ENCODE measurements at places on chromosomes 7 and 10. TPM values are rescaled to one million over a fixed set of nuclear protein-coding genes. Genes with fewer than 3 reads are reported as not detected.

- DNase-seq, result no peak
These were observed 91.6 kb downstream of the HECW1 start for GRCh38 chr7:43204081-43204480.

- DNase-seq, result no peak
These were observed 17.3 kb upstream of the SEMA3C start for GRCh38 chr7:80935991-80936780.

GRCh38 chr10:10605551-10606081, 412.1 kb upstream of the CELF2 start:
- DNase-seq, result peak; percentile 36

GRCh38 chr10:1454428-1454827, 282.9 kb downstream of the ADARB2 start:
- no peak for DNase-seq

DNA sequence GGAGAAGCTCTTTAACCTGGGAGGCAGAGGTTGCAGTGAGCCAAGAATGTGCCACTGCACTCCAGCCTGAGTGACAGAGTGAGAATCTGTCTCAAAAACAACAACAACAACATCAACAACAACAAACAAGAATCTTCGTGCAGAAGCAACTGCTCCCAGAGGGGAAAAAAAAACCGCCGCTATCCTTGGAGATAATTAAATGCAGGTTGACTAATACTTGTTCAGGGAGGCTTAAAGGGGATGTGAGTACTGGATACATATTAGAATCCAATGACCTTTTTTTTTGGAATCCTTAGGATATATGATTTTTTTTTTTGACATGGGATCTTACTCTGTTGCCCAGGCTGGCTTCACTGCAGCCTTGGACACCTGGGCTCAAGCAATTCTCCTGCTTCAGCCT, 89.6 kb upstream of the FAM171A1 start:
- DNase-seq, result no peak

DNA sequence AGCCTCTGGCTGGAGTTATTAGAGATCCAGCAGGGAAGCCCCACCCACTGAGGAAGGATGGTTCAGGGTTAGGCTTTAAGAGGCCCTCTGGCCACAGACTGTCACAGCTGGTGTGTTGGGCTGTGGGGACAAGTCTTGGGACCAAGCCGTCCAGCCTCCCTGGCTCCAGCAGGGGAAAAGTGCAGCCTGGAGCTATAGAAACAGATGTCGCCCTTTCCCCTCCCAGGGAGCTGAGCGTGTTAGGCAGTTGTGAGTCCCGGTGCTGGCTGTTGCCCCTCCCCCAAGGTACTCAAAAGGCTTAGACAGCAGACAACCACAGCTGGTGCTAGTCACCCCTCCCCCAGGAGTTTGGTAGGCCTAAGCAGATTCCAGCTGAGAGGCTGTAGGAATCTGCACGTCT, 143.4 kb downstream of the TMEM168 start:
- DNase-seq, result no peak

DNA sequence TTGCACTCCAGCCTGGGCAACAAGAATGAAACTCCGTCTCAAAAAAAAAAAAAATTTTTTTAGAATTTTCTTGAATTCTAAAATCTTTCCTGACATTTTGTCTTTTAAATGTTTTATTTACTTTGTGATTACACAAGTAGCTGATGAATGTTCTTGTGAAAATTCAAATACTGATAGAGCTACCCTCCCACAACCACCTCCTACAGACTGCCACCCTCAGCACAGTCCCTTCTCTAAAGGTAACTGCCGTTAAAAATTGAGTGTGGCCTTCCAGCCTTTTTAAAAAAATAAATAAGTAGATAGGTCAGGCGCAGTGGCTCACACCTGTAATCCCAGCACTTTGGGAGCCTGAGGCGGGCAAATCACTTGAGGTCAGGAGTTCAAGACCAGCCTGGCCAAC, 15.1 kb downstream of the ENO4 start:
- DNase-seq, result no peak

DNA sequence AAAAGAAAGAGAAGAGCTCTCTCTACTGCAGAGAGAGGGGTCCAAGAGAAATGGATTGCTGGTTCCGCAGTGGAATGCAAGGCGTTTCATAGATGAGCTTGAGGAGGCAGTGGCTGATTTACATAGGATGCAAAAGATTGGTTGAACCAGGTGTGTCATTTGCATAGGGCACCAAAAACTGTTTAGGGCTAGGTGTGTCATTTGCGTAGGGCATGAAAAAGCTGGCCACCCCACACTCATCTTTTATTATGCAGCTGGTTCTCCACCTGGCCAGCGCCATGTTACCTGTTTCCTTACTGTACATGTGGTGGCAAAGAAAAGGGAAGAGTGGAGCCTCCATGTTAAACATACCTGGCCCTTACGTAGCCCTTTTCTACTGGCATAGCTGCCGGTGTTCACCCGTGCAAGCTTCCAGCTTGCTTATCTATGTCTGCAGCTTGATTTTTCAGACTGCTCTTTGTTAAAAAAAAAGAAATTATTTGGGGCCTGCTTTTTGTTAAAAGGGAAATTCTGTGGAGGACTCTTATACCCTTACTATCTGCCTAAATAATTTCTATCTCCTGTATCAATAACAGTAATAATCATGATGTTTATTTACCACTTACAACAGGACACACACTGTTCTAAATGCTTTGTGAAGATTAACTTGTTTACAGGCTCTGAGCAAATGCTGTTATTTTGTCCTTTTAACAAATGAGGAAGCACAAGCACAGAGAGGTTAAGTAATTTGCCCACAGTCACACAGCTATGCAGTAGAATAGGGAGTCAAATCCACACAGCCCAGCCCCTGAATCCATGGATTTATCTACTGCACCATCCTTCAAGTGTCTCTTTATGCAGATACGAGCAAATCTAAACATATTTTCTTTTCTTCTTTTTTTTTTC, 33.3 kb downstream of the CASP7 start:
- DNase-seq, result no peak

DNA sequence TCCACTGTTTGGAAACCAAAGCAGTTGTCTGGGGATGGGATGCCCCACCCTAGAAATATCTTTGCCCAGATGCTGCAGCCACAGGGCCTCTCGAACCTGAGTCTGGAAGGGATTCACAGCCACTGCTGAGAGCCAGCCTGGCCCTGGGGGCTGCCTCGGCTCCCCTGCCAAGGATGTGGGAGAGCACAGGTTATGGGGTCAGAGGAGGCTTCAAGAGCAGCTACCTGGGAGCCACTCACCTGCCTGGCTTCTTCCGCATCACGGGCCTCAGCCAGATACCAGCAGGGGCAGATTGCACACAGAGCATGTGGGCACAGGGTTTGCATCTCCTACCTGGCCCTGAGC, 5.4 kb upstream of the PWWP2B start:
- DNase-seq, result no peak

DNA sequence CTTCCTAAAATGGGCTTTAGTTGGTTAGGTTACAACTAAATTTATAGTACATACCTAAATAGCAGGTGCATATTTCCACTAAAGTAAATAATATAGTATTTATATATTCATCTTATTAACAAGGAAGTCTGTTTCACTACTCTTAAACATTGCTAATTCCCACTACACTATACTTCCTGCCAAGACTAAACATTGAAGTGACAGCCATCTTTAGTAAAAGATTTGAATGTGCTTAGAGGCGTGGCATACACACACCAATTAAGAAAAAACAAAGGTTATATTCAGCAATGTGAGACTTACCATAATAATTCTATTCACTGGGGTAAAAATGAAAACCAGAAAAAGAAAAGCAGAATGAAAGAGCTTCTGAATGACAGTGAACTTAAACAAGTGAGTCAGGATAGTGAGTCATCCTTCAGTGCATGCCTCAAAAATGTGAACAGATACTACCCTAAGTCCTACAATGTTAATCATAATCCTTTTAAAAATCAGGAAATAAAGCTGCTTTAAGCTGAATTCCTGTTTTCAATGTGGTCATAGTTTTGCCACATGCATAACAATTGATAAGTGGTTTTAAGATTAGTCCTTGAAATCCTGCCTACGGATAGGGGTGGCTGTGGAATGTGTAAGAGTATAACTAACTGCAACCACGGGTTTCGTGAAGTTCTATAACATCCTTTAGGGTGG, 59.4 kb downstream of the USP6NL start:
- peak; percentile 96 for DNase-seq

- DNase-seq, result no peak
These were observed 120.3 kb upstream of the ADAM12 start for GRCh38 chr10:126508535-126509040.

DNA sequence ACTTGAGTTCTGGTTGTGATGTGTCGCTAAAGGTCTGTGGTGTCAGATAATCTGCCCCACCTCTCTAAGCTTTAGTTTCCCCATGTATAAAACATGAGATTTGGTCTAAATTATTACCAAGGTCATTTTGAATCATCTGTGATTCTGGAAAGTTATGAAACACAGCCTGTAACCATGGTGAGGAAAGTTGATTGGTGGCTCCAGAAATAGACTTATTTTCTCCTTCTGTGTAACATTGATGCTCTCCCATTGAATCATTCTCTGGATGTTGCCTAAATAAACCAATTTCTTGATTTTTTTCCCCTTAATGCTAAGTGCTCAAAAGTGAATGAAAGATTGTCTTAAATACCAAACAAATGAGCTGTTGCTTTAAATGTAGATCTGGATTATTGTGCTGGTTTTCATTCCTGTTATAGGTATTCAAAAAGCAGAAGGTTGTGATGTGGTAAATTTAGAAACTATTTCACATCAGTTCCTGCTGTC, 30.0 kb upstream of the PCGF5 start:
- DNase-seq, result no peak

- no peak for DNase-seq
These were observed 227.3 kb downstream of the TCF7L2 start for GRCh38 chr10:113177156-113177935.

DNA sequence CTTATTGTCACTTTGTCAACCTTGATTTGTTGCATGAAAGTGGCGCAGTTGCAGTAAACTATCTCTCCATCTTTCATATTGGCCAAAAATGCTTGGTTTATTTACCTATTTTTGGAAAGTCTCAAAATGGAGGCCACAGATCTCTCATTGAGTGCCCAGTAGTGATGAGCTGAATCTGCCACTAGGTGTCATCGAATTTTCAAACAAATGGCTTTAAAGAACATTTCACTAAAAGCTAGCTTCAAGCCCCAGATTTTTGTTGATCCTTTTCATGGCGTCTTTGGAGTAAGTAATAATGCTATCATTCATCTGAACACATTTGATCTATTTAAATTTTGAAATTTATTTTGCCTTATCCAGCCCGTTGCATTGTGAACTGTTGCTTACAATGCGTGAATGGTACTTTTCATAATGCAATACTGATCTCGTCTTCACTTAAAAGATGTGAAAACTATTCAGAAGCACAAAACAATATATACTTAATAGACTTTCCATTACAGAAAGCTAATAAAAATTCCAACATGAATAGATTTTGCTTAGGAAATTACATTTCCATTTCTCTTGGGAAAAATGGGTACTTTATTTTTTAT, 236.2 kb downstream of the DNAJB9 start:
- peak; percentile 49 for DNase-seq

DNA sequence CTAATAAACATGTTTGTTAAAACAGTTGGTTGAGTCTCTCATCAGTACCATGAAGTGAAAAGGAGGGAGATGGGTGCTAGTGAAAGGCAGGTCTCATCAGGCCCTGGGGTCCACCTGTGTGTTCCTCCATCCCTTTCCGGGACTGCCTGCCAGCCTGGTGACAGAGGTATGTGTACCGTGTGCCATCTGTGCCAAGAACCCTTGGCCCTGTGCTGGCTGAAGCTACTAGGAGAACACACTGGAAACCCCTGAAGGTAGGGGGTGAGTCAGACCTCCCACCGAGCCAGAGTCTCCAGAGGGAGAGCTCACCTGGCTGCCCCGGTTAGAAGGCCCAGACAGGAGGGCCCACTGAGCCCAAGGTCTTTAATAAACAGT, 2.3 kb downstream of the DDIT4 start:
- DNase-seq, result no peak

DNA sequence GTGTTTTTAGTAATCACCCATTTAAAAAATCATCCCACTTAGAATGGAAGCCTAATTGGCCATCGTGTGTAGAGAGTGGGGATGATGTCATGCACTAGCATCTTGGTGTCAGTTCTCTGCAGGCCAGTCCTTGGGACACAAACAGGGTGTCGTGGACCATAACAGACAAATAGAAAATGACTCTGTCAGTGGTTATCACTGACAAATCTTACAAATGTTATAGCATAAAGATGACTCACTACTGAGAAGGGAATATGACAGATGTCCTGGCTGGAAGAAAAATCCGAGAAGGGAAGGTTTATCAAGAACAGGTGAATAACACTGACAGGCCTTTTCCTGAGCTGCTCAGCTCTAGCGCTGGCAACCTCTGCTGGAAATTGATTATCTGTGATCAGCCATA, 10.6 kb downstream of the CABCOCO1 start:
- no peak for DNase-seq

DNA sequence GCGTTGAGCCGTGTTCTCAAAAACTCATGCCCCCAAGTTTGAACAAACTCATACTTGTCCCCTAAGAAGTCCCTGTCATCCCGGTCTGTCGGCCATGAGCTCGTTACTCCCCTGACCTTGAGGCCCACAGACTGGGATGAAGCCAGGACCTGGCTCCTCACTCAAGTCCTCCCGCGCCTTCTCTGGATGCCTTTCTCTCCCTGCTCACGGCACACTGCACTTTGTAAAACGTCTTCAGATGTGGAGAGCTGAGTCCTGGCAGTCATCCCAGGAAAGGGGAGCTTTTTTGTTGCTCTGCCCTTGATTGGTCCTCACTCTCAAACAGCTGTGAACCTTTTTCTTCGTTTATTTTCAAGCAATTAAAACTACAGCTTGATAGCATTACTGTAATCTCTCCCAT, 110.8 kb downstream of the JAZF1 start:
- DNase-seq, result no peak

DNA sequence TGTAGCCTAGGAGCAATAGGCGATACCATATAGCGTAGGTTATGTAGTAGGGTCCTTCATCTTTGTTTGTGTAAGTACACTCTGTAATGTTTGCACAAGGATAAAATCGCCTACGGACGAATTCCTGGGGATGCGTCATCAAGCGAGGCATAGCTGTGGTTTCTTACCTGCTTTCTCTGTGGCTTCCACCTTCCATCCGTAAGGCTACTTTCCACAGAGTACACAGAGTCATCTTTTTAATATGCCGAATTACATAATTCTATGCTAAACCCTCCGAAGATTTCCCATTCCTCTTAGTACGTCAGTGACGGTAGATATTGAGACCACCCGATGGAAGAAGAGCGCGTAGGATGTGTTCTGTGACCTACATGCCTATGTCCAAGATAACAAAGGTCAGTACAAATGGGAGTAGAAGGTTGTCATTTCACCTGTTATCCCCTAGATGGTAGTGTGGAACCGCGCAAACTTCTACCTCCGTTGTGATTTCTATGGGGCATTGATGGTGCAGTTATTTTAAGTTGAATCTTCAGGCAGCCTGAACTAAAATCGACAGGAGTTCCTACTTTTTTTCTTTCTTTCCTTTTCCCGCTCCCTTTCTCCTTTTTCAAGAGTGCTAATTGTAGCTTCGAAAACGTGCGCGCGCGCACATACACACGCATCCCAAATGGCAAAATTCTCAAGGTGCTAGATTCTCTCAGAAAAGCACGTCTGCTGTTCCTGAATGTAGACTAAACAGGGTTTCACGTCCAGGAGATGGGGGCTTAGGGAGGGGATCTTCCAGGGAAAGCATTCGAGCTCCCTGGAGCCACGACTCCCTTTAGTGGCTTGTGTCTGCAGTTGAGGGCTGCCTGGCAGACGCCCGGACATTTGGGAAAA, 111.7 kb upstream of the MBL2 start:
- DNase-seq, result peak; percentile 88

GRCh38 chr7:138325434-138325833, 134.6 kb upstream of the TRIM24 start:
- no peak for DNase-seq

The SLC39A12 gene
- not detected for total RNA-seq

The ZNF467 gene
- total RNA-seq, result 2.4 TPM

The KCND2 gene
- total RNA-seq, result not detected

The TYW1B gene
- total RNA-seq, result 1.7 TPM

The FBXO24 gene
- 0.37 TPM for total RNA-seq

Data from HT1080 (cell line).